ENCODE measurements at places on chromosomes 6 and 20.

DNA sequence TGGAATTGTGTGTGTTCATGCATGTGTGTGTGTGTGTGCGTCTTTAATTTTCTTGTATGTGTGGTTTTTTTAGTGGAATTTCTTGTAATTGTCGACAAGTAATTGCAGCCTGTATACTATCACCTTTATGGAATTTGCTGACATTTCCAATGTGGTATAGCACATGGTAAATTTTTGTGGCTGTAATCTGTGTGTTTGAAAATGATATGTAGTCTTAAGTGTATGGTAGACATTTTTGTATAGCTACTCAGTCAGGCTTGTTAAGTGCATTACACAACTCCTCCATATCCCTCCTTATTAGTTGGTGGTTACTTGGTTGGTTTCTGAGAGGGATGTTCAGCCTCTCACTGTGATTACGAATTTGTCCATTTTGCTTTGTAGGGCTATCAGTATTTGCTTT lies 384.5 kb upstream of the HSF2 start:
- DNase-seq, result no peak

DNA sequence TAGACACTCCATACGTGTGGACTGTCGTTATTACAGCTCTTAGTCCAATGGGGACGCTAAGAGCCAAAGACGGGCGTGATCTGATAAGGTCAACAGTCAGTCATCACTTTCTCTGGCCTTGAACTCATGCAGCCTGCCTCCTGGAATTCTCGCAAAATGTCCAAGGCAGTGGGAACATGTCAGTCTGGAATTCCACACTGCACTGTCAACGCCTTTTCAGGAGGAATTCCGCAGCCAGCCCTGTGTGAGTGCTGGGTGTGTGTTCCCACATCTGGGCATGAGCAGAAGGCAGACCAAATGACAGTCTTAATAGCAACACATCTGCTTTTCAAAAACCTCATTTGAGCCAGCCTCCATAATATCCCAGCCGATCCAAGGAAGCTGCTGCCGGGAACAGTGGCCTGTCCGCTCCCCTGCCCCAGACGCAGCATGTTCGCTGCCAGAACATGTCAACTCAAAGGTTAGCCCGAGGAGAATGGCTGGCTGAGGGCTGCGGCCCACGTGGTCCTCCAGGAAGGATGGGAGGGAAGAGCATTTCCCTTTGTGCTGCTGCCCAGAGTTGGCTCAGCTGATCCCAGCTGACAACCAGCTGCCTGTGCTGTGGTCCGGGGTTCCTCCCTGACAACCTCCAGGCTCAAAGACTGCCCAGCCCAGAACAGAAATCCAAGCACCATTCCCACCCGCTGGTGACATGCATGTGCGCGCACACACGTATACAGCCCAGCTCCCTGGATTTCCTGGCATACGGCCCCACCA lies 103.1 kb downstream of the SULF2 start:
- DNase-seq, result no peak

GRCh38 chr6:74609871-74610270 lies 596.0 kb downstream of the COL12A1 start:
- no peak for DNase-seq

DNA sequence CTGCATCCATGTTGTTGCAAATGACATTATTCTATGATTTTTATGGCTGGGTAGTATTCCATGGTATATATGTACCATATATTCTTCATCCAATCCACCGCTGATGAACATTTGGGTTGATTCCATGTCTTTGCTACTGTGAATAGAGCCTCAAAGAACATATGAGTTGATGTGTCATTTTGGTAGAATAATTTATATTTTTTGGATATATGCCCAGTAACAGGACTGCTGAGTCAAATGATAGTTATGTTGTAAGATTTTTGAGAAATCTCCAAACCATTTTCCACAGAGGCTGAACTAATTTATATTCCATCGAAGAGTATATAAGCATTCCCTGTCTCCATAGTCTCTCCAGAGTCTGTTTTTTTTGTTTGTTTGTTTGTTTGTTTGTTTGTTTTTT lies 1373.5 kb downstream of the GRIK2 start:
- no peak for DNase-seq

GRCh38 chr6:19691465-19692167 lies 145.6 kb upstream of the ID4 start:
- DNase-seq, result no peak

DNA sequence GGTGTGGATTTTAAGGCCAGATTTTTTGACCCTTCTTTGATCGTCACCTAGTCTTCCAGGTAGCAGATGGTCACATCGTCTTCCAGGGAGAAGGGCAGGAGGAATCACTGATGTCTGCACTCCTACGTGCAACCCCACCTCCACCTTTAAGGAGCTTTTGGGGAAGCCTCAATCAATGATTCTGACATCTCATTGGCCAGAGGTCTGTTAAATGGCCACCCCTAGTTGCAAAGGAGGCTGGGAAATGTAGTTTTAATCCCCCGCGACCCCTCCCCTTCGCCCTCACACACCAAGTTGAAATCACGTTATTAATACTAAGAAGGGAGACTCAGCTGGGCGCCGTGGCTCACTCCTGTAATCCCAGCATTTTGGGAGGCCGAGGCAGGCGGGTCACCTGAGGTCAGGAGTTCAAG lies 151.4 kb downstream of the BCAS1 start:
- no peak for DNase-seq

GRCh38 chr6:11497881-11498280 lies 39.7 kb upstream of the TMEM170B start:
- no peak for DNase-seq

- DNase-seq, result no peak
Observed at GRCh38 chr6:11042025-11042749, 1.9 kb downstream of the ELOVL2 start.

GRCh38 chr6:10854922-10855632 lies 16.7 kb upstream of the MAK start:
- no peak for DNase-seq

- no peak for DNase-seq
Observed at GRCh38 chr6:44006872-44007303, 120.4 kb downstream of the MRPL14 start.

DNA sequence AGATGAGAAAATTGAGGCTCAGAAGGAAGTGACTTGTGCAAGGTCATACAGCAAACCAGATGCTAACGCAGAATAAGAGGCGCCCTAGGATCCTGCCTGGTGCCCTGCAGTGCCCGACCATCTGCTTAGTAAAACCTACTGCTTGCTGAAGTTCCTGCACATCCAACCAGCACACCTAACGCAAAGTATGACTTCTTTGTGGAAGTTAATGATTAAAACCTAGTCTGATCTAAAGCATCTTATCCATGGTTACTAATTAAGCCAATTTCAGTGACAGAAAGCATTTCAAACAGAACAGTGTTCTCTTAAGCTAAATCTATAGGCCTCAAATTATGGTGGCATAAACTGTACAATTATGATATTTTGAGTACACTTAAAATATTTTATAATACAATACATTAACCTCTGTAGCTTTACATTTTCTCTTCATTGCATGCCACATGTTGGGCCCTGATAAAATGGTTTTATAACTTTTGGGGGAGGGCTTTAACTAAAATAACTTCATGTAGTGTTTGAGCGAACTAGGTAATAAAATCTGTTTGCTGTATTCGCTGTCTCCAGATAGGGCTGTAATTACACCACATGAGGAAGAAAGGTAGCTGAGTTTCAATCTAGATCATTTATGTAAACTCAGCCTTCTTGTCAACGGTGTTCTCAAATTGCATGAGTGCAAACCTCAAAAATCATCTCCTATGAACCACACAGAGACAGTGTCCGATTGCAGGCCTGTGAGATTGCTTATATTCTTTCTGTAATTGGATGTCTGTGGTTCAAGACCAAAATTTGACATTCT lies 37.5 kb upstream of the BEND3 start:
- no peak for DNase-seq

DNA sequence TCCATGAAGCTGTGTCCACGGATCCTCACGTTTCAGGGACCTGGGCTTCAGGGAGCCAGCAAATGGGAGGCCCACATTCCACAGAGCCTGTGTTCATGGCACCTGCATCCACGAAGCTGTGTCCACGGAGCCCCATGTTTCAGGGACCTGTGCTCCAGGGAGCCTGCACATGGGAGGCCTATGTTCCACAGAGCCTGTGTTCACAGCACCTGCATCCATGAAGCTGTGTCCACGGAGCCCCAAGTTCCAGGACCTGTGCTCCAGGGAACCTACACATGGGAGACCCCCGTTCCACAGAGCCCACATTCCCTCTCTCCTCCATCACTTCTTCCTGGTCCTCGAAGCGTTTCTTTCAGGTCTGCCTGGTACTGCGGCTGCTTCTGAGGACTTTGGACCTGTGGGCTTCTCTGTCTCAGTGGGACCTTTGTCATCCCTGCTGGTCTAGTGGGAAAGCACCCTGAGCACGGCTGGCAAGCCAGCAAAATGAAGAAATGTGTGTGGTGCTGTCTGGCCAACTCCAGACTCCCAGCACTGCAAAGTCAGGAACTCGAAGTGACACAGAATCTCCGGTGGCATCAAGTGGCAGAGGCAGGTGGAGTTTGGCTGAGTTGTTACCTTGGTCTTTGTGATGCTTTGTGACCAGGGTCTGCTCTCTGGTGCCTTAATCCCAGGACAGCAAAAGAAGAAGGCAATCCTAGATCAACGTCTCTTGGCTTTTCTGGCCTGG lies 245.9 kb downstream of the DLL1 start:
- no peak for DNase-seq

DNA sequence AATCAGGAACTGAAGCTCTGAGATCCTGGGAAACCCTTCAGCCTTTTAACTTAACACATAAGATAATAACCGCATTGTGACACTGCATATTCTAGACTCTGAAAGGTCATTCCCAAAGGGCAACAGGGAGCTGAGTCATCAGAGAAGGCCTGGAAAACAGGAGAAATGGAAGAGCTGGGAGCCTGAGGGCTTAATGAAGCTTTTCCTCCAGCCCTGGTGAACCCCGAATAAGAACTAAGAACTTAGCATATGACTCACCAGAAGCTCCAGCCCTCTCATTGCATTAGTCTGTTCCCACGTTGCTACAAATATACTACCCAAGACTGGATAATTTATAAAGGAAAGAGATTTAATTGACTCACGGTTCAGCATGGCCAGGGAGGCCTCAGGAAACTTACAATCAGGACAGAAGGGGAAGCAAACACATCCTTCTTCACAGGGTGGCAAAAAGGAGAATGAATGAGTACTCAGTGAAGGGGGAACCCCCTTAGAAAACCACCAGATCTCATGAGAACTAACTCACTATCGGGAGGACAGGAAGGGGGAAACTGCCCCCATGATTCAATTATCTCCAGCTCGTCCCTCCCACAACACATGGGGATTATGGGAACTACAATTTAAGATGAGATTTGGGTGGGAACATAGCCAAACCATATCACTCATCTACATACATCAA lies 648.5 kb downstream of the TFAP2A start:
- DNase-seq, result peak; percentile 80

DNA sequence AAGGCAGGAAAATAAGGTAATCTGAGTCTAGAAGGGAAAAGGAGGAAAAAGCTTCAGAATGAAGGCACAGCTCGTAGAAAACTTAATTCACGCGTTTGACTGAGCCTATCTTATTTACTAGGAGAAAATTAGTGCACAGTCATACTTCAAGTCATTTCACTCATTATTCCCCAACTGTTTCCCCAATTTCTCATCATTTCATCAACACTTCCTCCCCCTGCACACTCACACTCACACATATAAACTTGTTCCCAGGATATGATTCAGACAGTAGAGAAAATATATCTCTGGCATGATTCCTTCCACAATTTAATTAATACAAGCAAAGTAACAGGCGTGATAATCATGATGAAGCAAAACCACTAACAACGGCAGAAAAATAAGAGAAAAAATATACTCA lies 94.5 kb upstream of the F13A1 start:
- no peak for DNase-seq

DNA sequence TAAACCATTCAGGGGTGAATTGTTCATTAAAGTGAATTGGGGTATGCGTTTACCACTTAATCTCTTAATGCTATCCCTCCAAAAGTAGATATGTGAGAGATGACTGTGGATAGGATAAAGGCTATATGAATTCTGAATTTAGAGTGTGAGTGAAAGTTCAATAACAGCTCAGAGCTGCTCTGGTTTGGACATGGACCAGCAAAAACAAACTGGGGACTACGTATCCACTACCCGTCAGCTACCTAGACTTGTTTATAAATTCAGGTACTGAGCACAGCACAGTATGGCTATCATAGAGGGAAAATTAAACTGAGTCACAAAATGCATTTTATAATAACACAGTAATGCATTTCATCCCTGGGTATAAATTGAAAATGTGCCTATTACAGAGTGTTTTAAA lies 44.4 kb downstream of the HDDC2 start:
- no peak for DNase-seq

- no peak for DNase-seq
Observed at GRCh38 chr6:79465381-79465780, 71.8 kb downstream of the LCA5 start.

GRCh38 chr20:45290677-45291355 lies 15.8 kb upstream of the RBPJL start:
- DNase-seq, result peak; percentile 90

DNA sequence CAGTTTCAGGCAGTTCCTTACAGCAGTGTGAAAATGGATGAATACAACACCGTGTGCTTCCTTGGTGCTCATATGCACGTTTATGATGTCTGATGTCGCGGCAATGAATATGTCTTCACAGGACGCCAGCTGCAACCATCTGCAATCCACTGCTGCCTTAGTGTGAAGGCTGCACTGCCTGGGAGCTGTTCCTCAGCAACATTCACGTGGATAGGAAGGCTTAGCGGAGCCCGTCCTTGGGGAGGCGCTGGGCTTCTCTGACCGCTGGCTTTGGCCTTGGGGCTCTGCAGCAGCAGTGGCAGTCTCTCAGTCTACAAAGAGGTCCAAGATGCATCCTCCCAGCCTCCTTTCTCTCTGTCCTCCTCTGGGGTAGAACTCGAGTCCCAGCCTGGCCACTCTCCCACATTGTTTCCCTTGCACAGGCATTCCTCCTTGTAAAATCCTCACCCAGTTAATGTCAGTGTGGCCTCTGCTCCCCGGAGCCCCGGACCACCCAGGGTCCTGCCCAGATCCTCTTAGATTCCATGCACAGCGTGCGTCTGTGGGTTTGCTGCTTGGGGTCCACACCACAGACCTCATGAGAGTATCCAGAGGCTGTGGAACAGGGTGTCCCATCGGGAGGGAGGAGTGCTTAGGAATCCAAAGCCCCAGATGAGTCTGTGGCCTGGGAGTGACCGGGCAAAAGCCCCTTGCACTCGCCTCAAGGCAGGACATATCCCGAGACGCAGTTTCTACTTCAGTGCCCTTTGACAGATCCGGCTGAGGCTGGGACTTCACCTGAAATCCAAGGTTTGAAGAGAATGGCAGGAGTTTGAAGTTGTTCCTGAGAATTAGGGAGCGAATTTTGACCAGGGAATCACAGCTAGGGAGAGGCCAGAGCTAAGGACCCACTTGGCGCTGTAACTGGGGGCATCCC lies 181.3 kb downstream of the THBS2 start:
- no peak for DNase-seq

DNA sequence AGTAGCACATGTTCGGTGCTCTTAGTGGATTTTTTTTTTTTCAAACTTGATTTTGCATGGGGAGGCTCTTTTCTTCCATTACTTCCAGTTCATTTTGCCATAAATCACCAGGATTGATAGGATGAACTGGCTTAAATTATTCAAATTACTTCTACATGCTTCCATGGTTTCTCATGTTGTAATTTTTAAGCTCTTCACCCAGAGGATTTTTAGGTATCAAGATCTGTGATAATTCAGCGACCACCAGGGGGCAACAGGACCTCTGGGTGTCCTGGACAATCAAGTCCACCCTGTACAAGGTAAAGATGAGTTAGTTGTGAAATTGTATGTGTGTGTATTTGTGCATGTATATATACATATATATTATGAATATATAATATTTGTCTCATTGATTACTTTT lies 4.2 kb upstream of the EPHA7 start:
- DNase-seq, result no peak

- DNase-seq, result no peak
Observed at GRCh38 chr6:167706313-167707109, 120.2 kb upstream of the AFDN start.

GRCh38 chr6:167576050-167576741 lies 250.5 kb upstream of the AFDN start:
- no peak for DNase-seq

Data from RWPE1 (cell line).